SIG-M5 (cell line): ENCODE measurements at places on chromosomes 4 and X.

DNA sequence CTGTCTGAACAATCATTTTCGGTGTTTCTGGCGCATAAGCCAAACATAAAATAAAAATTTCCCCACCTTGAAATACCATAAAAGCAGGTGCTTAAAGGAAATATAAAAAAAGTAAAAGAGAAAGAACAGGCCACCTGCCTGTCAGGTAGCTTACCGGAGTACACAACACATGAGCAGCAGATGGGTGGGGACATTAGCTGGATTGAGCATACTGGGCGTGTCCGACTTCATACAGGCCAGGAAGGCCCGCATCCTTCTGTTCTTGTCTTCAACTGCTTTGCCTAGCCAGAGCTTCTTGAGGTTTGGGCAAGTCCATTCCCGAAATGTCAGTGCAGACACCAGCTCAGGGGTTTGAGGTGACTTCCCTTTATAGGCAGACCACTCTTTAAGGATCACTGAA, 66.7 kb downstream of the FAM120C start:
- no peak for DNase-seq

DNA sequence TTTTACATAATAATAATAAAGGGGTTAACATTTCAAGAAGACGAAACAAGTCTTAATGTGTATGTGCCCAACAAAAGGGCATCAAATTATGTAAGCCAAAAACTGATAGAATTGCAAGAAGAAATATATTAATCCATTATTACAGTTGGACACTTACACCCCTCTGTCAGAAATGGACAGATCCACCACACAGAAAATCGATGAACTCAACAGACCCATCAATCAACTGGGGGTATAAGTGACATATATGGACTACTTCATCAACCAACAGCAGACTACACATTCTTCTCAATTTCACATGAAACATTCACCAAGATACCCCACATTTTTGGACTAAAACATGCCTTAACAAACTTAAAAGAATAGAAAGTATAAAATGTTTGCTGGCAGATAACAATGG, 183.8 kb downstream of the COL25A1 start:
- no peak for DNase-seq

GRCh38 chr4:145824463-145824862, 114.2 kb downstream of the ZNF827 start:
- no peak for DNase-seq

GRCh38 chr4:144591401-144591800, 54.6 kb upstream of the HHIP start:
- DNase-seq: no peak
